ENCODE measurements at places on chromosomes 3 and 15. TPM values are rescaled to one million over a fixed set of nuclear protein-coding genes. Genes with fewer than 3 reads are reported as not detected.

DNA sequence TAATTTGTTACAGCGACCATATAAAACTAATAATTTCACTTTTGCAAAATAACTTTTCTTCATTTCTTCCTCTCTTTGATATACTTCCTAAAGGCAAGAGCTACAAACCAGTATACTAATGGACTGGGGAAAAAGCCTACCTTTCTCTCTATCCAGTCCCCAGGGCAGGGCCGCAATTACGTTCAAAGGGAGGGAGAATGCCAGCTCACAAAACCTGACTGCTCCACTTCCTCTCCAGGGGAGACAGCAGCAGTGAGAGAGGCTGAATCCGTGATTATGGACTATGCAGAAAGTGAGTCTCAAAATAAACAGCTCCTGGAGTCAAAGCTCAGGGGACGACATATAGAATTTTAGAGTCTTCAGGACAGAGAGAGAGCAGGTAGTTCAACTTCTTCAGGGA is 126.9 kb upstream of the HES1 start:
- peaks cover 2% of the 10 kb centered on the region for H3K27me3 ChIP-seq
- no peak for DNase-seq
- H3K4me1 ChIP-seq: peaks cover 8% of the 10 kb centered on the region
- H3K27ac ChIP-seq: no peak overlapping the region
- no peak overlapping the region for H3K4me3 ChIP-seq

CX3CR1 gene
- polyA plus RNA-seq: 0.08 TPM

ISLR gene
- 0.82 TPM for polyA plus RNA-seq

FBXW12 gene
- 0.85 TPM for polyA plus RNA-seq

DZIP1L gene
- 9.0 TPM for polyA plus RNA-seq

CATSPER2 gene
- 1.9 TPM for polyA plus RNA-seq

TMEM45A gene
- 6.9 TPM for polyA plus RNA-seq

KNG1 gene
- not detected for polyA plus RNA-seq

DNA sequence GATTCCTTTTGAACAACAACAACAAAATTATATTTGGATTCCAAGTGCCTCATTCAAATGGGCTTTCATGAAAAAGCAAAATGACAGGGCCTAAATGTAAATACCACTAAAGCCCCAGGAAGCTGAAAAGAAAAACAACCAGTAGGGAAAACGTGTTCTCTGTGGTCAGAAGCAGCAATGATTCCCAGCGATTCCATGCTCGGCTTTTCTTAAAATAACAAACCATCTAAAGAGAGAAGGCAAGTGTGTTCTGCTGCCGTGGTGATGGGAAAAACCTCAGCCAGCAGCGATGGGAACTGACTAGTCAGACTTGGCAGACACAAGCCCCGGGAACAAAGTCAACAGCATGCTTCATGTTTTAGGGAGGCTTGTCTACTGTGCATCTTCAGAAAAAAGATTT is 153.6 kb downstream of the TNIK start:
- no peak overlapping the region for H3K4me3 ChIP-seq
- no peak for DNase-seq
- H3K36me3 ChIP-seq: no peaks in the 10 kb centered on the region
- no peaks in the 10 kb centered on the region for H3K4me1 ChIP-seq
- H3K27ac ChIP-seq: no peak overlapping the region

- no peak for DNase-seq
- H3K27ac ChIP-seq: no peak overlapping the region
Observed at GRCh38 chr15:70783041-70783440, 19.7 kb upstream of the UACA start.

GRCh38 chr3:24595796-24596195 is 101.1 kb upstream of the THRB start:
- H3K27me3 ChIP-seq: no peaks in the 10 kb centered on the region
- no peak overlapping the region for H3K4me3 ChIP-seq
- H3K36me3 ChIP-seq: no peaks in the 10 kb centered on the region
- H3K27ac ChIP-seq: no peak overlapping the region
- no peak for DNase-seq
- H3K4me1 ChIP-seq: no peaks in the 10 kb centered on the region

- no peak overlapping the region for H3K4me3 ChIP-seq
- no peaks in the 10 kb centered on the region for H3K27me3 ChIP-seq
- no peak overlapping the region for H3K27ac ChIP-seq
- no peaks in the 10 kb centered on the region for H3K4me1 ChIP-seq
Observed at GRCh38 chr3:73805435-73805834, 180.7 kb upstream of the PDZRN3 start.

- H3K27ac ChIP-seq: no peak overlapping the region
- no peaks in the 10 kb centered on the region for H3K27me3 ChIP-seq
- no peaks in the 10 kb centered on the region for H3K4me1 ChIP-seq
- no peaks in the 10 kb centered on the region for H3K36me3 ChIP-seq
Observed at GRCh38 chr3:157938154-157938779, 168.0 kb downstream of the SHOX2 start.

GRCh38 chr3:16347548-16347947 is 82.5 kb downstream of the OXNAD1 start:
- no peaks in the 10 kb centered on the region for H3K27me3 ChIP-seq
- DNase-seq: no peak
- no peak overlapping the region for H3K4me3 ChIP-seq
- no peak overlapping the region for H3K27ac ChIP-seq

CRABP1 gene
- 655 TPM for polyA plus RNA-seq

DNA sequence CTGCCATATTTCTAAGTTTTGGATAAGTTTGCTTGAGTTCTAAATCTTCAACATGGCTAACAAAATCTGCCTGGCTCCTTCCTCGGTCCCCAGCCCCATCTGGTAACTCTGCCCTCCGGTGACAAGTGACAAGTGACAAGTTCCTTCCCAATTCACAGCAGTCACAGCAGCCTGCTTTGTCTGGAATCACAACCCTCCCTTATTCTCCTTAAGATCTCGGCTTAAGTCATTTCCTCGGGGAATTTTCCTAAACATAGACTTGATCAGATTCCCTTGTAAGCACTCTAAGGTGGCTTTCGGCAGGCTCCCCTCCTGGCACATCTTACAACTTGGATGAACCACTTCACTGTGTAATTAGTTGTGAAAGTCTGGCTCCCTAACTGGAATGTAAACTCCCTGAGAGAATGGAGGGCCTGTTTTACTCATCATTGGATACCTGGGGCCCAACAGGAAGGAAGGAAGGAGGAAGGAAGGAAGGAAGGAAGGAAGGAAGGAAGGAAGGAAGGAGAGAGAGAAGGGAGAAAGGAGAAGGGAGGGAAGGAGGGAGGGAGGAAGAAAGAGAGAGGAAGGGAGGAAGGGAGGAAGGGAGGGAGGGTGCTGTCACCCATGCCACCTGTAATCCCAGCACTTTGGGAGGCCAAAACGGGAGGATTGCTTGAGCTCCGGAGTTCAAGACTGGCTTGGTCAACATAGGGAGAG is 126.4 kb downstream of the SHQ1 start:
- H3K36me3 ChIP-seq: no peaks in the 10 kb centered on the region
- no peaks in the 10 kb centered on the region for H3K4me1 ChIP-seq

RLBP1 gene
- 0.05 TPM for polyA plus RNA-seq

DNA sequence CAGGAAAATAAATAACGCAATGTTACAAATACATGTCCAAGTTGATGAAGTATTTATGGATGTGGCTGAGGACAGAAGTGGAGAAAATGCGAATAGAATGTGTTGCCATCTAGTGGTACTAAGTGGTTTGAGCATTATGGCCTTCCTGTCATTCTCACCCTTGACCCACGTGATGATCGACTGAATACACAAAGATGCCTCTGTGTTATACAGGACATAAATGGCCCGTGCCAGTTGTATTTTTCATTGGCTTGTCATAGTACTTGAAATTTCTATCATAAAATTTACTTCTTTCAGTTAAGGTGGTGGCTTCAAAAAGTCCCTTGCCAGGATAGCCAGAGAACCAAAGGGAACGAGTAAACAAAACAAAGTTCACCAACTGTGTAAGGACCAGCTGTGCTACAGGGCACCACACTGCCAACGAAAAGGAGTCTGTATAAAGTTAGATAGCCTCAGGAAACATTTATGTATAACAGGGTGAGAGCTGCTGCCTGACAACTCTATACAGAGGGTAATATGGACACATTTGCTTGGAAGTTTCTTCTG is 103.7 kb downstream of the MYH15 start:
- H3K36me3 ChIP-seq: no peaks in the 10 kb centered on the region
- no peak overlapping the region for H3K27ac ChIP-seq
- H3K4me3 ChIP-seq: no peak overlapping the region
- DNase-seq: no peak
- no peaks in the 10 kb centered on the region for H3K27me3 ChIP-seq

CFAP161 gene
- polyA plus RNA-seq: 0.05 TPM

DNA sequence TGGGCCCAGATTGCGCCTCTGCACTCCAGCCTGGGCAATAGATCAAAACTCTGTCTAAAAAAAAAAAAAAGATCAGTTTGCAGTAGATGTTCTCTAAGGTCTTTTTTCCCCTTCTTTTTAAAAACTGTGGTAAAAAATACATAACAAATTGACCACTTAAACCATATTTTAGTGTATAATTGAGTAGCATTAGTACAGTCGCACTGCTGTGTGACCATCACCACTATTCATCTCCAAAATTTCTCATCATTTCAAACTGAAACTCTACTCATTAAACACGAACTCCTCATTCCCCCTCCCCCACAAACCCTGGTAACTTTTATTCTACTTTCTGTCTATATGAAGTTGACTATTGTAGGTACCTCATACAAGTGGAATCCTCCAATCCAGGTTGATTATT is 160.3 kb downstream of the PEX5L start:
- H3K27ac ChIP-seq: no peak overlapping the region
- DNase-seq: no peak
- H3K4me3 ChIP-seq: no peak overlapping the region
- H3K4me1 ChIP-seq: no peaks in the 10 kb centered on the region
- no peaks in the 10 kb centered on the region for H3K27me3 ChIP-seq

CHL1 gene
- polyA plus RNA-seq: 0.03 TPM

DNA sequence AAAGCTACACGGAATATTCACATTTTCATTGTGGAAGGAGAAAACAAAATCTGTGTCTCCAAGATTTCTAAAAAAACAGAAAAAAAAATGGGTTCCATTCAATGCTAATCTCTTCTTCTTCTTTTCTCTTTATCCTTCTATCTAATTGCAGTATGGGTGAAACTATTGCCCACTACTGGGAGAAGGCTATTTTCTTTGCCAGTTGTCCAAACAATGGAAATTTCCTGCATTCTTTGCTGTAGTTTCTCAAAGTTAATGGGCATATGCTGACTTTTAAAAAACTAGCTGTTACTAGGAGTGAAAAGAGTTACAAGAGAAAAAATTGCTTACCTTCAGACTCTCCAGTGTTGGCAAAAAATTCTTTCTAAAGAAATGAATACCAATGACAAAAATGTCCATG is 179.3 kb upstream of the ANKRD28 start:
- H3K27ac ChIP-seq: no peak overlapping the region
- H3K36me3 ChIP-seq: no peaks in the 10 kb centered on the region
- H3K4me3 ChIP-seq: no peak overlapping the region
- no peaks in the 10 kb centered on the region for H3K27me3 ChIP-seq

GRCh38 chr3:4533489-4534443 is 40.6 kb downstream of the ITPR1 start:
- no peak for DNase-seq
- no peaks in the 10 kb centered on the region for H3K27me3 ChIP-seq
- no peaks in the 10 kb centered on the region for H3K36me3 ChIP-seq
- peaks cover 6% of the 10 kb centered on the region for H3K4me1 ChIP-seq

GRCh38 chr15:56244038-56244810 is 545 bp upstream of the RFX7 start:
- H3K36me3 ChIP-seq: no peaks in the 10 kb centered on the region
- no peaks in the 10 kb centered on the region for H3K27me3 ChIP-seq
- peaks cover 7% of the 10 kb centered on the region for H3K4me1 ChIP-seq
- H3K27ac ChIP-seq: peak overlapping the region; percentile 78
- peak overlapping the region; percentile 41 for H3K4me3 ChIP-seq

GRCh38 chr15:62495670-62496614 is 330.9 kb upstream of the C2CD4B start:
- no peaks in the 10 kb centered on the region for H3K27me3 ChIP-seq
- H3K36me3 ChIP-seq: no peaks in the 10 kb centered on the region
- H3K4me3 ChIP-seq: no peak overlapping the region
- no peaks in the 10 kb centered on the region for H3K4me1 ChIP-seq

LINGO1 gene
- polyA plus RNA-seq: 114 TPM

DNA sequence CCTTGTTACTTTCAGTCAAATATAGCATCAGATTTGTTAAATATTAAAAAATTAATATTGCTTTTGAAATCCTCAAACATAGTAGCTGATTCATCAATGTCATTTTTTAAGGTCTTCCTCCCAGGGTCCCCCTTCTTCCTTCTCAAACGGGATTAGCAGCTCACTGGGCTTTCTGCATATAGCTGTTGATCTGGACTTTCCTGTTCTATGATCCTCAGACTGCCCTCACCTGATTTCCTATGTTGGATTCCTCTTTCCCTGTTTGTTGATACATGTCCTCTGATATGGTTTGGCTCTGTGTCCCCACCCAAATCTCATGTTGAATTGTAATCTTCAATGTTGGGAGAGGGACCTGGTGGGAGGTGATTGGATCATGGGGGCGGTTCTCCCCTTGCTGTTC is 5.8 kb downstream of the GUCA1C start:
- no peak overlapping the region for H3K4me3 ChIP-seq
- H3K27me3 ChIP-seq: no peaks in the 10 kb centered on the region
- H3K4me1 ChIP-seq: no peaks in the 10 kb centered on the region
- H3K27ac ChIP-seq: no peak overlapping the region
- H3K36me3 ChIP-seq: no peaks in the 10 kb centered on the region

GRCh38 chr3:122873741-122874515 is 79.1 kb downstream of the SLC49A4 start:
- no peak for DNase-seq
- H3K36me3 ChIP-seq: no peaks in the 10 kb centered on the region
- H3K27ac ChIP-seq: no peak overlapping the region

GRCh38 chr3:117408811-117409210 is 699.2 kb downstream of the TUSC7 start:
- H3K27me3 ChIP-seq: no peaks in the 10 kb centered on the region
- no peaks in the 10 kb centered on the region for H3K36me3 ChIP-seq
- no peak overlapping the region for H3K27ac ChIP-seq
- no peak for DNase-seq

AGBL1 gene
- polyA plus RNA-seq: not detected

DNA sequence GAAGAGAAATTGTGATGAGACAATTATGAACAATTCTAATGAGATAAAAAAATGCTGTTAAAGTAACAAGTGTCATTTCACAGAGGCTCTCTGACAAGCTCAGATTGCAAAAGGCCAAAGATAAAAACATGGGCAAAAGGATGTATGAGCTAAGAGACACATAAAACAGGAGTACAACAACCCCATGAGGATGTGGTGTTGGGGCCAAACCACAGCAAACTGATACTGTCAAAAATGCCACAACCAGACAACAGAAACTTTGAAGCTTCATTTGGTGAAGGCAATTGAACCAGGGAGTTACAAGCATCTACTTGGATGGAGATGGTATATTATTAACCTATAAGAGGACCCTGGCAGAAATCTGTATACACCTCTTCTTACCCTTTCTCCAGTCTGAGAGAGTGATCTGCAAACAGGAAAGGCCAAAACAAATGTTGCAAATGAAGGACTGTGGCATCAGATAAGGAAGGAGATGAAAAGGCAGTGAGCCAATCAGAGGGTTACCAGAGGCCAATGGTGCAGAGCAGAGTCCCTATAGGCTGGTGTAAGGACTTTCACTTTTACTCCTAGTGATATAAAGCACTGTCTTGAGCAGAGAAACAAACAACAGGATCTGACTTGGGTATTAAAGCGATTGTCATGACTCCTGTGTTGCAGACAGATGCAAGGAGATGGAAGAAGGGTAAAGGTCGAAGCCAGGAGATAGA is 659.0 kb downstream of the NTRK3 start:
- H3K4me1 ChIP-seq: no peaks in the 10 kb centered on the region
- H3K4me3 ChIP-seq: no peak overlapping the region
- H3K27ac ChIP-seq: no peak overlapping the region
- DNase-seq: no peak
- H3K27me3 ChIP-seq: no peaks in the 10 kb centered on the region
- H3K36me3 ChIP-seq: no peaks in the 10 kb centered on the region

- no peaks in the 10 kb centered on the region for H3K27me3 ChIP-seq
- no peak overlapping the region for H3K27ac ChIP-seq
- H3K36me3 ChIP-seq: no peaks in the 10 kb centered on the region
- no peak for DNase-seq
Observed at GRCh38 chr3:193744822-193745684, 152.0 kb downstream of the OPA1 start.
